ENCODE measurements at places on chromosomes 1 and 21.

DNA sequence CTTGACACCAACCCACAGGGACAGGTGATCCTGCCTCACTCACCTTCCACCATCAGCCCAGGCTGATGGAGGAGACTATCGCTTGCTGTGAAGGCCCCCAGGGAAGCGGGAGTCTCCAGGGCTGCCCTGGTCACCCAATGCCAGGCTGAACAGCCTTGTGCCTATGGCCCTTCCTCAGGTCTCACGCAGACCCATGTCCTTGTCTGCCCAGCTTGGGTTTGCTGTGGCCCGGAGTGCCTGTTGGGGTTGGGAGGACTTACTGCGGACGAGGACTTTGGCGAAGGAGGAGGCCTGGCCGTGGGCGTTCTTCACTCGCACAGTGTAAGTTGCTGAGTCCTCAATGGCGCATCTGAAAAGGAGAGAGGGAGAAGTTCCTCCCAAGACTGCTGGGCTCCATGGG is 14.3 kb downstream of the MYOM3 start:
- no peak for DNase-seq

- DNase-seq: no peak
Observed at GRCh38 chr1:186772228-186772627, 56.5 kb upstream of the PLA2G4A start.

DNA sequence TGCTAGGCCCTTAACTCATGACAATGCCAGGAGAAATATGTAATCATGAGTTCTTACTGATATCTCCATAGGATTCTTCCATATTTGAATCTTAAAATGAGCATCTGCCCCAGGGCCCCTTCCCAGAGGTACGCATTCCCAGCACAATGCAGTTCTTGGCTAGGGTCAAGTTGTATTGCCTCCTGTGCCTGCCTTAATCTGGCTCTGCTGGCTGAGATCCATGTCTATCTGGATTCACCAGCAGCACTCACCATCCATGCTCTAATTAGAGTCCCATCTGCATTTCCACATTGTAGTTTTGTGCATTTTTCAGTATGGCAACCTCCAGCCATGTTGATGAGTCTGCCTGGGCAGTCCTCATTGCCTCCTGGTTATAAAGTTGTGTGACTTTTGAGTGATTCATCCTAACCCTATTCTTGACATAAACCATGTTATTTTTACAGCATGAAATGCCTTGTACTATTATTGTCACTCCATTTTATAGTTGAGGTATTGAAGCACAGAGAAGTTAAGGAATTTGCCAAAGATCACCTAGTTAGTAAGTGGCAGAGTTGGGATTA is 55.9 kb downstream of the CAMSAP2 start:
- DNase-seq: no peak

DNA sequence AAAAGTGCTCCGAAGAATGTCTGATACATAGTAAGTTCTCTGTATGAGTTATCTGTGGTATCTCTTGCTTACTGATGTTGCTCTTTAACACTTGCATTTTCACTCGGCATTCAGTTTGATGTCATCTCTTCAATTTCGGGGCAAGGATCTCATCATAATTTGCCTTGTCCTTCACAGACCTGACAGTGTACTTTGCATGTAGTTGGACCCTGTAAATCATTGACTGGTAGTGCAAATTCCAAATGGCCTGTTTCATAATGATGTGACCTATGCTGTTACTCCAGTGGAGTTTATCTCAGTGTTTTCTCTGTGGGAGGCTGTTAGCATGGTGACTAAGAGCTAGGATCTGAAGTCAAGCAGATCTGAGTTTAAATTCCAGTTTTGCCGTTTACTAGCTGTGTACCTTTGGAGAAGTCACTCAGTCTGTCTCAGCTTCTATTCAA is 34.2 kb upstream of the ABCD3 start:
- no peak for DNase-seq

DNA sequence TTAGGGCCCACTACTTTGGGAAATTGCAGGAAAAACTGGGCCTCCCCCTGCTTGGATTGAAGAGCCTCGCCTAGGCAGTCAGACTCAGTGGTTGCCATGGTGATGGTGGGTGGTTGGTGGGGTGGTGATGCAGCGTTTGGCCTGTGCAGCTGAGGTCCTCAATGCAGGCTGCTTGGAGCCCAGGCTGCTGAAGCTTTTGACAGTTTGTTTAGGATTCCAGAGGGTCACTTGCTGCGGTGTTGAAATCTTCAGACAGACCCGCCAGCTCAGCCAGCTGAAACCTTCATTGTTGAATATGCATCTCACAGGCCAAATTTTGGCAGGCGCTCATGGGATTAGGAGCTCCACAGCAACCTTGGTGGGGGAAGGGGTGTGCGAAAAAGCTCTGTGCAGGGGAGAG is 67.9 kb downstream of the CACNA1E start:
- no peak for DNase-seq

- no peak for DNase-seq
Observed at GRCh38 chr1:57345916-57346315, 77.9 kb downstream of the DAB1 start.

- DNase-seq: no peak
Observed at GRCh38 chr1:155636397-155637153, 26.6 kb downstream of the MSTO1 start.

GRCh38 chr1:1407636-1408318 is 684 bp upstream of the MRPL20 start:
- DNase-seq: no peak

GRCh38 chr1:235767795-235768194 is 98.9 kb downstream of the LYST start:
- no peak for DNase-seq

DNA sequence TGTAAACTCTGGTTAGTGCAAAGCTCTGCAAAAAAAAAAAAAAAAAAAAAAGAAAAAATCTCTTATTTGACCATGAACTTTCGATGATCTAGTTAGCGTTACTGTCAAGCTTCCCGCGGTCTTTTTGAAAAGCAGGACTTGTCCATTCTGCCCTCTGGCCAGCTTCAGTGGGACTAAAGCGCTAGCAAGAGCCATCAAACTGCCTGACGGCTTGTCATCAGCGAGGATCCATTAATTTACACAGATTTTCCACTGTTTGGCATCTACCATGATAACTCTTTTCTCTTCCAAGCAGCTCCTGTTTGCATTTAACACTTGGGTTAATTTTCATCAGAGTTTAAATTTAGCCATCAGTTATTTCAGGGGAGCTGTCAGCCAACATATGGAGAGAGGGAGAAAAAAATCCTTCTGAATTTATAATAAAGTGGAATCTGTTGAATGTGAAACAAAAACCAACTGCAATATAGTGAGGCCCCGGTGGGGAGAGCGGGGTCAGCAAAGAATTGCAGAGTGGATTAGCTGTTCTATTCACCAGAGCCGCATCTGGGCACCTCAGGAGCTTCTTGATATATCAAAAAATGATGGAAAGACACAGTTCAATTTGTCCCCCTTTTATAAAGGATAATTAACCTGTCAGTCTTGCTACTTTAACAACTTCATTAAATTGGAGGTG is 298.2 kb downstream of the SPATA17 start:
- DNase-seq: no peak

- DNase-seq: no peak
Observed at GRCh38 chr1:94142583-94142982, 21.6 kb upstream of the ABCA4 start.

GRCh38 chr1:180672505-180672904 is 40.7 kb downstream of the XPR1 start:
- no peak for DNase-seq

- no peak for DNase-seq
Observed at GRCh38 chr1:92085727-92086126, 5.6 kb downstream of the BTBD8 start.

- no peak for DNase-seq
Observed at GRCh38 chr1:177770096-177770495, 199.8 kb downstream of the SEC16B start.

GRCh38 chr1:184637664-184638240 is 116.9 kb downstream of the EDEM3 start:
- DNase-seq: no peak

DNA sequence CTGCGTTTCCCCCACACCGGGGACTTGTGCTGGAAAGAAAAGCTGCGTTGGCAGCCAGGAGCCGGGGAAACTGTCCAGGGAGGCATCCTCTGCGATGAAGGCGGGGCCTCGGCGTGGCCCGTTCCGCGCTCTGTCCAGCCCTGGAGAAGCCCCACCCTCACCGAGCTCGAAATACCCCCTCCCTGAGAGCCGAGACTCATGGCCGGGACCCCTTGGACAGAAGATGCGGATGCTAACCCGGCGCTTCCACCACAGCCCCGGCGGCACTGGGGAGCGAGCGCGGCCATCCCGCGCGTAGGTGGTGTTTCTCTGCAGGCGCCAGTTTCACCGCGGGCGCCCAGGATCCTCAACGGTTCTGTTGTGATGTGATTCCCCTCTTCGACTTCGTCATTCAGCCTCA is 31.6 kb downstream of the PDE9A start:
- no peak for DNase-seq

GRCh38 chr1:61626816-61627215 is 98.1 kb downstream of the TM2D1 start:
- DNase-seq: no peak

- DNase-seq: no peak
Observed at GRCh38 chr1:22611530-22611947, 24.9 kb upstream of the C1QA start.

DNA sequence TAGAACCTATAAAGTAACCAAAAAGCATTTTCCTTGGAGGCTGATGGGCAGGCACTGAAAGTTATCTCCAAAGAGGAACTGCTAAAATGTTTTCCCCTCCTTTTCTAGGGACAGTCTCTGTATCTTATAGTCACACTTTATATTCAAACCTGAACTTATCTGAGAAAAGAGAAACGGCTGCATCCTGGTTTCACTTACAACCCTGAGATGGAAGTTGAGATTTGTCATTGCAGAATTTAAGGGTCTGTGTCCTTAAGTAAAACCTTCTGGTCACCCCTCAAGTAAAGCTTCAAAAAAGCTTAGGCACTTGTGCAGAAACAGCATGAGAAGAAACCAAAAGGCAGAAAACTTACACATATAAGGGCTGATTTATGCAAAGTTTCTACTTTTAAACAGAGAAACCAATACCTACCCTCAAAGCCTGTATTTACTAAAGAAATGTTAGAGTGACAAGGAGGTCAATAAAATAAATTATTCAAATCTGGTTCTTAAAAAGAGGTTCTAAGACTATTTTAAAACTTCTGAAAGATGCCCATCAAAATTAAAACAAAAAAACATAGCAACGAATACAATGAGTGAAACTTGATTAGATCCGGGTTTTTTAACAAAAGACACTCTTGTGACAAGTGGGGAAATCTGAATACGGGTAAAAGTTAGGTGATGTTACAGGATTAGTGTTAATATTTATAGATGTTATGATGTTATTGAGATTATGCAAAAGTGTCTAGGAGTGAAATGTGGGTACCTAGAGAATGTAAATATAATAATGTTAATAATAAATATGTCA is 9.9 kb downstream of the CD58 start:
- no peak for DNase-seq

DNA sequence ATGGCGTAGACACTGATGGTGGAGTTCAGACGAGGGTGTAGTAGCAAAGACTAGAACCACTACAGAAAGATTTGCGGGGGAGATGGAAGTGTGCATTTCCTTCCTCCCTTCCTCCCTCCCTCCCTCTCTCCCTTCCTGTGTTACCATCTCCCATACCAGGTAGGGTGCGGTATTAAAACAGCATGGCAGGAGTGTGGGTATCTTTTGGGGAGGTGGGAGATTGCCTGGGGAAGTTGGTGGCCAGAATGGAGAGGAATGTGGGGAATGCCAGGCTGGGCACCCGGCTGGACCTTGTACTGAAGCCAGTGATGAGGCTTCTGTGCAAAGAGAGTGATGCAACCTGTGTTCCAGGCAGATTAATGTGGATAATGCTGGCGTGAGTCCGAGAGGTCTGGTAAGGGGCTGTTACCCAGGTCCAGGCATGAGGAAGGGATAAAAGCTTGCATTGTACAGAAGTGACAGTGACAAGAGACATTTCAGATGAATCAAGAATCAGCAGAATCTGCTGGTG is 30.3 kb upstream of the PPP2R5A start:
- no peak for DNase-seq

DNA sequence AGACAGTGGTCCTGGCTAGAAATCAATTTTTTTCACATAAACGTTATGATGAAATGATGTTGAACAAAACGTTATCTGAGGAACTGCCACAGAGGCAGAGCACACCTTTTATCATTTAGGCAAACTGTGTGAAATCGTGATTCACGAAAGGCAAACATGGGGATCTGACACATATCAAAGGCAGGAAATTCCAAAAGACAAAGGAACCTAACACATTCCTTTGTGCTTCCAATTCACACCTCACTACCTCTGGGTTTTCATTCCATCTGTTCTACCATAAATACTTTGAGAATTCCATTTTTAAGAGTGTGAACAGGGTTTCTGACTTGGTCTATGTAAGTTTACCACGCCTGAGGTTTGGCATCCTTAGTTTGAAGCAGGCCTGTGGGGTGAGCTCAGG is 119.5 kb upstream of the KRTAP19-8 start:
- no peak for DNase-seq

GRCh38 chr21:33249331-33250002 is 16.7 kb upstream of the IL10RB start:
- DNase-seq: no peak

DNA sequence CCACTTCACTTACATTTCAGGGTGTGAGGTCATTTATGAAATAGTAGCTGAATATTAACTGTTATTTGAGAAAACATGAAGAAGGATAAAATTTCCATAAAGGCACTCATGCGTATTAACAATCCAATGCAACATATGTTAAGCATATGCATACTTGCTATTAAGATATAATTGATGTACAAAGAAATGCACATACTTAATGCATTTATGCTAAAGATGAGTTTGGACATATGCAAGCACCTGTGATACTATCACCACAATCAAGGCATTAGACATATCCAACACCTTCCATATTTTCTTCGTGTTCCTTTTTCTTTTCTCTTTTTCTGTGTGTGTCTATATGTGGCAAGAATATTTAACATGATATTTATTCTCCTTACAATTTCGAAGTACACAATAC is 464.8 kb upstream of the BRINP3 start:
- no peak for DNase-seq

GRCh38 chr1:20662110-20662475 is 924 bp upstream of the DDOST start:
- DNase-seq: no peak

DNA sequence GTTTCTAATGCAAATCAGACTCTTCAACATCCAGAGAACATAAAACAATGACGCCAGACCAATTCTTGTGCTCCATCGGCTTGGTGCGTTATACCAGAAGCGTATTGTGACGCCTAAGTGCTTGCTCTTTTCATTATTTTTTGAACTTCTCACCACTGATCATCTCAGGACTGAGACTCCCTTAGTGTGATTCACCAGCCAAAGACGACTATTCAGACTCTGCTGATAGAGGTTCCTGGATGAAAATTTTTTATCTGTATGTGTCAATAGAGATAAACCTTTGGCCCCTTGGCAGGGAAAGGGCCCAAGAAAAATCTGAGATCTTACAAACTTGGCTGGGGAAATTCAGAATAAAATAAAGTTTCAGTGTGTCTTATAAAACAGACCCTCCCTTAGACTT is 856 bp upstream of the GREM2 start:
- DNase-seq: no peak

DNA sequence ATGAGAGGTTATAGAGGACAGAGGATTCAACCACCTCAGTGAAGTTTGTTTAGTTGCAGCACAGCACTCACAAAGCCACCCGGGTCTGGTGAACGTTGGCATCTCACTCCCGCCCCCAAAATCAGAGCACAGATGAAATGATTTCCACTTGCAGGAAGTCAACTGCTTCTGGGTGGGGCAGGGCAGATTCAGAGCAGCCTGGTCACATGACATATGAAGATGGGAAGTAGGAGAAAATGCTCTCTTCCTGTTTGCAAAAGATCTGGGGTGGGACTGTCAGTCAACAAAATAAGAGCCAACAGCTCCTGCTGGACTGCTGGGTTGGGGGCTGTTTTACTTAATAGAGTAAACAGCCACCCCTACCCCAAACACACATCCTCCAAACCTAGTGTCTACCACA is 43.2 kb downstream of the LRRC71 start:
- DNase-seq: no peak
